ENCODE measurements at places on chromosomes 3 and 15.

DNA sequence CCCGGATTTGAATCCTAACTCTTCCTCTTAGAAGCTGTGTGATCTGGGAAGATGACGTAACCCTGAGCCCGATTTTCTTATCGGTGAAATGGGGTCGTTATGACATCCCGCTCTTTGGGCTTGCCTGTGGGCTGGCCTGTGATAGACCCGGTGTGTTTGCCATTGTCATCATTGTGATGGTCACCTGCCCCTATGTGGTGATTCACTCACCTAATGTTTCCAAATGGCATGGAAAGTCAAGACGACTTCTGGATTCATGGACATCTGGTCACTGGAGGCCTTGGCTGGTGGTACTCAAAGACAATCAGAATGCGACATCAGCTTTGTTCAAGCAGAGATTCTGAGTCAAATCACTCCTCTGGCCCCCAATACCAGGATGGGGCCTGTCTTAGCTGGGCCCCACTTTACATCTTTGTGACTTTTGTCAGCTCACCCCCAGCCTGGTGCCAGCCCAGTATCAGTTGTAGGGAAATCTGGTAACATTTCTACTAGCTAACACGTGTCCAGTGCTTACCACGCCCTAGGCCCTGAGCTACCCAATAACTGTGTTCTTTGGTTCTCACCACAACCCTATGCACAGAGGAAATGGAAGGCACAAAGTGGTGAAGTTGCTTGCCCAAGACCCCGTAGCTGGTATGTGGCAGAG, 2.8 kb downstream of the TMEM43 start:
- DNase-seq: peak; percentile 42

- no peak for DNase-seq
These were observed 4.1 kb downstream of the CELF6 start for GRCh38 chr15:72315706-72316370.

DNA sequence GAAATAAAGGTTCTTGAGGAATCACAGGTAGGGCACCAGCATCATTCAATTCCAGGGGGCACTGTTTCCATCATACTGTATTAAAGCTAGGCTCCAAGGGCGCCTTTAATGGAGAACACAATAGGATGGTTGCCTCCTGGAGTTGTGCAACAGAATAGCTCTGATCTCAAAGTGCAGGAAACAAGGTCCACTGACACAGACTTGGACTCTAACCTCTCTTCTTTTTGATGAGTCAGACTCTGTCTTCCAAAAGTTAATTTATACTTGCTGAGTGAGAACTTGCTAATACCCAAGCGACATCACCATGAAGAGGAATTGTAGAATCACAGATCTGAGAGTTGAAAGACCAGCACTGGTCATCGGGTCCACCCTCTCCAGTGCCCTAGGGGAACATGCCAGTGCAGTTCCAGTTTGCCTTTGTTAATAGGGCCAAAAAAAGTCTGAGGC, 94.4 kb upstream of the PHLDB2 start:
- no peak for DNase-seq

GRCh38 chr3:3628676-3629328, 170.4 kb upstream of the LRRN1 start:
- DNase-seq: no peak

- DNase-seq: no peak
These were observed 9.8 kb upstream of the EEFSEC start for GRCh38 chr3:128143496-128143895.

DNA sequence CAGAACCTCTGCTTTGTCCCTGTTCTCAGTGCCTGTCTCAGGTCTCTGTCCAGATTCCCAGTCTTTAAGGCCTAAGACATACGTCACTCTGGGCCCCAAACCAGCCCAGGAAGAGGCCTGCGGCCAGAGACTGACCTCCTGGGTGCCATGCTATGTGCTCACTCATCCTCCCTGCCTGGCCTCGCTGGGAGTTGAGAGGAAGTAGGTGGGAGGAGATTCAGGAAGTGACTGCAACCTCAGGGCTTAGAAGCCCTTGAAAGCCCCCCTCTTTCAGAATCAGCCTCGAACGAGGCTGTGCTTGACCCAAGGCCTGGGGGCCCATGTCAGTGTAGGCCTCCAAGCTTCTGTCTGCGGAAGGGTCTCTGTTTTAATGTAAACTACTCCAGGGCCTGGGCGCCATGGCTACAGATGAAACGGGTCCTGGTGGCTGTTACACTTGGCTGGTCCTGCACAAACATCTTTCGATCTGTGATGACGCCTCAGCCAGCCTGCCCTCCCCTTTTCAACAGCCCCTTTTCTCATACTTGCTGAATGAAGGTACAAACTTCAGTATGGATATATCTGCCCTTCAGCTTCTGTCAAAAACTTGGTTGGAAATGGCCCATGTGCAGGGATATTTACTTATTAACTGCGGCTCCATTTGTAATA, 11.7 kb downstream of the RASGRF1 start:
- DNase-seq: no peak

DNA sequence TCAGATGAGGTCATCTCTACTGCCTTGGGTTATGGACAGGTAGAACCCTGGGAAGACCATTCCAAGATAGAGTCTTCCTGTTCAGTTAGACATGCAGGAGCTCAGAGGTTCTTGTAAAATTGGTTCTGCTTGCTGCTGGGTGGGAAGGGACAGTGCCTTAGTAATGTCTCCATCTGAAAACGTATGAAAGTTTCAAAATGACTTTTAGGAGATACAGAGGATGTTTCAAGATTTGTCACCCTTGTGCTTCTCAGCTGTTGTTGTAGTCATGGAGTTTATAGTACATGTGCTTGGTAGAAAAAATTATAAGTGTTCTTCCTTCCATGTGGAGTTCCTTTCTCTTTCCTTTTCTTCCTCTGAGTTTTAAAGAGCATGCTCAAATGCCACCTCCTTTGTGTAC, 885.2 kb upstream of the CFAP20DC start:
- no peak for DNase-seq

DNA sequence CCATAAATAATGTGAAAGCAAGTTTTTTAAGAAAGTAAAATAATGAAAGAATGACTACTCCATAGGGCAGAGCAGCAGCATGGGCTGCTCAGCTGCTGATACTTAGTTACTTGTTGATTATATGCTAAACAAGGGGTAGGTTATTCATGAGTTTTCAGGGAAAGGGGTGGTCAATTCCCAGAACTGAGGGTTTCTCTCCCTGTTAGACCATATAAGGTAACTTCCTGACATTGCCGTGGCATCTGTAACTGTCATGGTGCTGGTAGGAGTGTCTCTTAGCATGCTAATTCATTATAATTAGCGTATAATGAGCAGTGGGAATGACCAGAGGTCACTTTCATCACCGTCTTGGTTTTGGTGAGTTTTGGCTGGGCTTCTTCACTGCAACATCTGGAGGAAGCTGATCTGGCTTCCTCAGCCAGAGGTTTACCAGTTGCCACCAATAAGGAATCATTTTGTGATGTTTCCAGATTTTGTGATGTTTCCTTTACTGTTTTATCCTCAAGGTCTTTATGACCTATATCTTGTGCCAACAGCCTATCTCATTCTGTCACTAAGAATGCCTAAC, 121.8 kb upstream of the CHL1 start:
- DNase-seq: no peak

GRCh38 chr3:187920030-187920429, 174.8 kb upstream of the BCL6 start:
- DNase-seq: no peak

DNA sequence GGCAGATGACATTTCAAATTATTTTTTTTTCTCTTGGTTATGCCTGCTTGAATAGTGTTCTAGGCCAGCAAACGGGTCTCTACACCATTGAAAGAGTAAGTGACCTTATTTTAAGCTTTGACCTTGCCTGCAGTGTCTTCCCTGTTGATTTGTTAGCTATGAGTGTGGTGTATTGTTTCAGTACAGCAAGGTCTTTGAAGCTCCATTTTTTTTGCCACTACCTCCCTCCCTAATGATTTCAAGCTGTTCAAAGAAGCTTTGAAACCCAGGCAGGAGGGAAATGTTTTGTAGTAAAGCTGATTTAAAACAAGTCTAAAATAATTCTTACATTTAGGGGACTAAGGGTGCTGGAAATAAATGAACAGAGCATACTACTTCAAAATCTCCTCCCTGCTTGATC, 1249.8 kb downstream of the ROBO1 start:
- no peak for DNase-seq

DNA sequence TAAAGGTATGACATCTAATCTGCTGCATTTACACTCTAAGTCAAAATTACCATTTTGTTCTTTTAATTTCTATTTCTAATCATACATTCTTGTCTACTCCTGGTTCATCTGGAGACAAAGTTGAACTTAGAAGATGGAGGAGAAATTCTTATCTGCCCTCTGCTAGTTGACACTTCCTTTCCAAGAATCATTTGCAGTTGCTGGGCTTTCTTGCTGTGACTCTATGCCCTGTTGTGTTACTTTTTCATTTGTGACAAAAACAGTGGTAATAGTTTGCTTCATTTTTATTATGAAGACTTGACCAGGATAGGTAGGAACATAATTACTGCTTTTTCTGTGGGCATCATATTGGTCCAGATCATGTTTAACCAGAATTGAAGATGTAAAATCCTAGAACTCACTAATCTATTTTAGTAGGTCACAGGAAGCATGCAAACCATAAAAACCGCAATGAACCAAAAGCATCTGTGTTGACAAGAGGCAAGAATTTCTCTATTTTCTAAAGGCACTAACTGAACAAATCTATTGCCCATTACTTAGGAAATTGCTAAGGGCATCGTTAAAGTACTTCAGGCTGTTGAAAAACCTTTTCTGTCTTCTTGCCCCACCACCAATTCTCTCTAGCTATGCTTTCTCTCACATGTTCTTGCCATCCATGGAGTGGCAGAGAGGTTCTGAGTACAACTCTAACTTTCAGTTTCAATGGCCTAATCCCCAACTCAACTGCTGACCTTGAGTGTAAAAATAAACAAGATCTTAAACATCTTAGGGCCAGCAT, 4.2 kb upstream of the CCR2 start:
- no peak for DNase-seq

DNA sequence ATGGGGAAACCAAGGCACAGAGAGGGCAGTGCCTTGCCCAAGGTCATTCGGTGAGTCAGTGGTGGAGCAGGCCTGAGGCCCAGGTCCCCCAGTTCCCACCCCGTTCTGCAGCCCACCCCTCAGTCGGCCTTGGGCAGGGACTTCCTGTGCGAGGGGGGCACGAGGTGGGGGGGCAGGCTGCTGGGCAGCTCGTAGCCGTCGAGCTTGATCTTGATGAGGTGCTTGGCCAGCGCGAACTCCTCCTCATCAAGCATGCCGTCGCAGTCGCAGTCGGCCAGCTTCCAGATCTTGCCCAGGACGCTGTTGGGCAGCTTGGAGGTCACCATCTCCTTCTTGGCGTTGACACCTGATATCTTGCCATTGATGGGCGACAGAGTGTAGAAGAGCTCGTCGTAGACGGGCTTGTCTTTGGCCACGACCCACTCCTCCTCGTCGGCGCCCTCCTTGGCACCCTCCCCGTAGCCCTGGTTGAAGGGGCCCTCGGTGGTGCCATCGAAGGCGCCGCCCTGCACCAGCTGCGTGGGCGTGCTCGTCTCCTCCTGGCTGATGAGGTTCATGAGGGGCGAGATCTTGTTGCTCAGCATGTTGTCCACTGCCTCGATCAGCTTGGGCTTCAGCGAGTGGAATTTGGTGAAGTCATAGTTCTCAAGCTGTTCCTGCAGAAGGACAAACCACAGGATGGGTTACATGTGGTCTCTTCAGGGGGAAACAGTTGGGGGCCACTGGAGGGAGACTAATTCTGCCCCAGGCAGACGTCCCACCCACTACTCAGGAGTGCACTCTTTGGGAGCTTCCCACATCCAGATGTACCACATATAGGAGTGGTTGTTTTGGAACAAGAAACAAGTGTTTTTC, 6.9 kb upstream of the SPTBN5 start:
- no peak for DNase-seq

DNA sequence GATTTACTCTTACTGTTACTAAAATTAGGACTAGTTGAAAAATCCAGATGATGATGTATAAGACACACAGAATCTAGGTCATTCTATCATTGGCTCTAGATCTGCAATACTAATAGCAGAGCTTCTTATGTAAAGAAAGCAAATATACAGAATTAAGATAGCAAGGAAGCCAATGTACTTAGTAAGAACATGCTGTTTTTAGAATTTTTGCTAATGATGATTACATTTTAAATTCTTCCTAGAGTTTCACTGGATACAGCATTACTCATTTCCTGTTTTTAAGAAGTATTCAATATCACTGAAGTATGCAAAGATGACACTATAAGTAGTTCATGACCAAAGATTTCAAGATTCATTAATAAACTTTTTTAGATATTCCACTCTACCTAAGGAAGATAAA, 60.7 kb downstream of the CFAP20DC start:
- no peak for DNase-seq

- DNase-seq: no peak
These were observed 878.1 kb downstream of the SI start for GRCh38 chr3:164200053-164200823.

- DNase-seq: no peak
These were observed 156.0 kb downstream of the CACNA1D start for GRCh38 chr3:53650424-53650823.

DNA sequence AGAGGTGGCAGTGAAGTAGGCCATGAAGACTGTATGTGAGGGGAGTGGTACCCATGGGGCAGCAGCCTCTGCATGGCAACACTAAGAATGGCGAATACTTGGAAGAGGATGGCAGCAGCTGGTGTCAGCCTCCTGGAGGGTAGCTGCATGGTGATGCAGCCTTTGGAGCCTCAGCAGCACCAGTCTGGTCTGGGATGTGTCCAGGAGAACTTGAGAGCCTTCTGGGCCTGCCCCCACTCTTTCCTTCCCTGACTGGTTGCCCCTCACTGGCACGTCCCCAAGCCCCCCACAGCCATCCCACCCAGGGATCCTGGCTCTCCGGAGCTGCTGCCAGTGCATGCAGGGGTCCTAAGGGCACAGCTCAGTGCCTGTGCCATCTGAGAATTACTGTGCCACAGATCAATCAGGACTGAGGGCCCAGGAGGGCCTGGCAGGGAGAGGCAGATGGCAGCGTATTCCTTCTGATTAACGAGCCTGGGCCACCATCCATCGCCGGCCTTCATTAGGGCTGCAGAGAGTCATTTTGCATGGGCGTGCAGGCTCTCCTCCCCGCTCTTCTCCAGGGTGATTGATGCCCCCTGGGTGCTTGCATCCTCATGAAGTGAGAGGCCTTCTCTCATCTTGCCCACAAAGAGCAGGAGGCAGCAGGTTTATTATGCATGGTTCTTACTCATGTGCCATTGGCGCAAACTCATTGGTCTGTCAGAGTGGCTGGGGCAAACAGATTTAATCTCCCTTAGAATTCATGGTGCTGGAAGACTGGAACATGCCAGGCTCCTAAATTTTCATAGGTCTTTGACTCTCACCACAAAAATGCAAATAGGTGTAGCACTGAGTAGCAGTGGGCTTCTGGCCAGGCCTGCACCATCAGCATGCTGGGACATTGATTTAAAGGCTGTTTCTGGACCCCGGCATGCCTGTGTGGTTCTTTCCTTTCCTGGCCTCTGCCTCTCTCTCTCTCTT, 116.8 kb downstream of the EPHB1 start:
- DNase-seq: no peak

- DNase-seq: no peak
These were observed 44.4 kb downstream of the PTH1R start for GRCh38 chr3:46921871-46922271.

- no peak for DNase-seq
These were observed 674.2 kb downstream of the TBL1XR1 start for GRCh38 chr3:176523114-176523513.
